Activated CD4-positive, alpha-beta T cell treated with anti-CD3 and anti-CD28 coated beads for 48 hours (primary cell): ENCODE measurements at places on chromosomes 7 and 10.

DNA sequence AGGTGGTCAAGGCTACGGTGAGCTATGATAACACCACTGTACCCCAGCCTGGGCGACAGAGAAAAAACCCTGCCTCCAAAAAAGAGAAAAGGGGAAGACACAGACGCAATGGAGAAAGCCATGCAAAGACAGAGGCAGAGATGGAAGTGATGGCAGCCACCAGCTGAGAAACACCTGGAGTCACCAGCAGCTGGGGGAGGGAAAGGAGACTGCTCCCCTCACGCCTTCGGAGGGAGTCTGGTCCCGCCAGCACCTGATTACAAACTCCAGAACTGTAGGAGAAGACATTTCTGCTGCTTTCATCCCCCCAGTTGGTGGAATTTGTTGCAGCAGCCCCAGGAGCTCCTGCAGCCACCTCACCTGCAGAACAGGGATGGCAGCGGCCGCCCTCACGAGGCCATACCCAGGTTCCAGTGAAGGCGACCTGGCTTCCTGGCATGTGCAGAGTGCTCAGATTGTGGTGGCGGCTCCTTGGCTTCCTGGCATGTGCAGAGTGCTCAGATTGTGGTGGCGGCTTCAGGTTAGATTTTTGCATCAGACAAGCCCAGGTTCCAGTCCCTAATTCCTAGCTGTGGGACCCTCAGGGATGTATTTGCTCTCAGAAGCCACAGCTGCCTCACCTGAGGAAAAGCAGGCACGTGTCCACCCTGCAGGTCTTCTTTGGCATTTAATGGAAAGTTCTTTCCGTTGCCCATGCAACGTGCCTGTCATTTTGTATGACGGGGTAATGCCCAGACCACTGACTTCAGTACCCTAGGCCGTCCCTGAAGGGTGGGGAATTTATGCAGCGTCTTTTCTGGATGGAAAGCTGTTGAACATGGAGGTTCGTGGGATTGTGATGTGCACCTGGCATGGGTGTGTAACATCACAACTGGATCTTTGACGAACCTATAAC is 182.9 kb downstream of the EBF3 start:
- no peak for DNase-seq

DNA sequence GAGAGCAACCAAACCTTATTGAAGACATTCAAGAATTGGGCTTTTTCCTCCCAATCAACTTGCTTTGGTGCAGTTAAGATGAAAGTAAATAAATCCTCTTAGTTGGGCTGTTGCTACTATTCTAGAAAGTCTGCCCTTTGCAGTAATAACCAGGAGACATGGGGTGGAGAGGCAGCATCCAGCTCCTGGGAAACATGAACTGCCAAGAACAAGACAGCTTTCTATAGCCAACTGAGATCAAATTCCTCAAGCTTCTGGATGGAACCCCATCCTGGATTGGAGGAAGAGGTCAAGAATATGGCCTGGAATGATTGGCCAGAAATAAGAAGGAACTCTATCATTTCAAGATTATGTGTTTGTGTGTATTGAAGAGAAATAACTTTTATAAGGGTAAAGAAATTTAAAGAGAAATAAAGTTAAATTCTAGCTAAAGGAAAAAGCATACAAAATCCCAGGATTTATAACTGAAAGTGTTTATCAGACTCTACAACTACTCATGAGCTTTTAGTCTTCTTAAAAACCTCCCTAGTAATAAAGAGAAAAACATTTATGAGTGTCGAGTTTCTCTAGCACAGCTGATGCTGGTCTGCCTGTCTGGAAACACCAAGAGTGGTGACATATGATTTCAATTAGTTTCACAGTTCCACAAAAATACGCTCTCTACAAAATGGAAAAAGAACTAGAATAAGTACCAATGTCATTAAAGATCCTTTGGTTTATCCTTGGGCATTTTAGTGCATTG is 70.1 kb upstream of the COL1A2 start:
- no peak for DNase-seq

- no peak for DNase-seq
Observed at GRCh38 chr10:33484787-33485186, 150.3 kb upstream of the NRP1 start.

DNA sequence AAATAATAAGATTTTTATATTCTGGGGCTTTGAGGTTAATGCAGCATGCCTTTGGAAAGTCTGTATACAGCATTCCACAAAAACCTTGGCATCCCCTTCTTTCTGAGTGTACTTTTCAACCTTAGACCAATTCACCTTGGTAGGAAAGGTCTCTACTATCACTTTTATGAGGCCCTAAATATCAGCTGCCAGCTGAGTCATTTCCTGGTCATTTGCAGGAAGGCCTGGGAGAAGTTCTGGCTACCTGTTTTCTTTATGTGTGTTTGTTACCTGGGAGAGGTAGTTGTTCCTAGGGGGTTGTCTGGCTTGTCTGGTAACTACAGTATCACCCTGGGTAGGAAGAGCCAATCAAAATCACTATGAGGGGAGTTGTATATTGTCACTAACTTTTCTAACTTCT is 4.1 kb downstream of the SPAM1 start:
- DNase-seq, result no peak

- DNase-seq, result no peak
Observed at GRCh38 chr10:114811862-114812261, 9.7 kb upstream of the FHIP2A start.

DNA sequence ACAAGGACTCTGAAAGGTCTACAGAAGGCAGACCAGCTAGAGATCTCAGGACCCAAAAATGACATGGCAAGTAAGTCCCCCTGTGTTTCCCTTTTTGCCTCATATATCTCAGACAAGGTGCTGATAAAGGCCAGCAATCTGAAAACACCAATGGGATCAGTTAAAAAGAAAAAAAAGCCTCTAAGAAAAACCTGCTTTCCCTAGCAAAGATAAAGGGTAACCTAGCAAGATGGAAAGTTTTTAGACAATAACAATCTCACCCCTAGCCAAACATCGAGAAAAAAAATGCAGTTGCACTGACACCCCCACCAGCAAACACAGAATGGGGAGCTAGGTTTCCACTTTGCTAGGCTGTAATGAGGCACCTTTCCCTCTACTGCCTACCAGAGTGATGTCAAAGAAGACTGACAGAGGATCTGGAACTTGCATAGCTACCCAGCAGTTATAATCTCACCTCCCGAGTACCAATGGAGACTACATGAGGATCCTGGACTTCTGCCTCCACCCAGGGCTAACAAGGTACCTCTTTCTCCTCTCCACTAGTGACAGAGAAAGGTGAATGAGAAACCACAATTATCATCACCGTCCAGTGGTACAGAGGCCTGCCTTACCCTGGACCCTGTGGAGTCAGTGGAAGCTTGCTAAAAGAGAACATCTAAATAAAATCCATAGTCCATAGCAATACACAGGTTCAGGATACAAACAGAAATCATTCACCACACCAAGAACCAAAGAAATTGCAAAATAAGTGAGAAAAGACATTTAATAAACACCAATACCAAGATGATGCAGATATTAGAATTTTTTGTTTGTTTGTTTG is 240.8 kb downstream of the ARHGAP12 start:
- no peak for DNase-seq

GRCh38 chr7:133572087-133572486 is 319.2 kb downstream of the EXOC4 start:
- no peak for DNase-seq

DNA sequence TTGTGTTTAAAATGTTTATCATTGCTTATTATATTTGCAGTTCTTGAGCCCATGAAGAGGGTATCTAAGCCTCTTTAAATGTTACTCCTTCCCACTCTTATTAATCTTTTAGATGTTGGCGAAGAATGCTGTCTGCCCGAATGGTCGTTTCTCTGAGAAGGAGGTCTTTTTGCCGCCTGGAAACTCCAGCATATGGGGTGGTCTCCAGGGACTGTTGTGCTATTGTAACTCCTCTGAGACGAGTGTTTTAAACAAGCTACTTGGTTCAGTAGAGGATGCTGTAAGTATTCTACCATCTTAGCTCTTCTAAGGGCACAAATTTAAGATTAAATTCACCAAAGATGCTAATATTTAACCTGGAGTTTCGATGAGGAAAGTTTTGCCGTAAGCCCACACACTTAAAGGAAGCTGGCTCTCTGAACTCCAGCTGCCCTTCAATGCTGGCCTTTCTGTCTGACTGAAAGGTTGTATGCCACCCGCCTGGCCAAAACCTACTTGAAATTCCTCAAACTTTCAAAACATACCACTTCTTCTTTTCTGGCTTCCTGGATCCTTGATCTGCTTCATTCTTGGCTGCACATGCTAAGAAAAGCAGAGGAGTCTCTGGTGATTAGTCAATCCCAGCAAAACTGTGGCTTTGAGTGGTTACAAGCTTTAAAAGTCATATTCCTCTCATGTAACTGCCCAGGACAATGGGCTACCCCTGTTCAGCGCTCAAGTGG is 74.7 kb downstream of the ABCA13 start:
- DNase-seq, result no peak

DNA sequence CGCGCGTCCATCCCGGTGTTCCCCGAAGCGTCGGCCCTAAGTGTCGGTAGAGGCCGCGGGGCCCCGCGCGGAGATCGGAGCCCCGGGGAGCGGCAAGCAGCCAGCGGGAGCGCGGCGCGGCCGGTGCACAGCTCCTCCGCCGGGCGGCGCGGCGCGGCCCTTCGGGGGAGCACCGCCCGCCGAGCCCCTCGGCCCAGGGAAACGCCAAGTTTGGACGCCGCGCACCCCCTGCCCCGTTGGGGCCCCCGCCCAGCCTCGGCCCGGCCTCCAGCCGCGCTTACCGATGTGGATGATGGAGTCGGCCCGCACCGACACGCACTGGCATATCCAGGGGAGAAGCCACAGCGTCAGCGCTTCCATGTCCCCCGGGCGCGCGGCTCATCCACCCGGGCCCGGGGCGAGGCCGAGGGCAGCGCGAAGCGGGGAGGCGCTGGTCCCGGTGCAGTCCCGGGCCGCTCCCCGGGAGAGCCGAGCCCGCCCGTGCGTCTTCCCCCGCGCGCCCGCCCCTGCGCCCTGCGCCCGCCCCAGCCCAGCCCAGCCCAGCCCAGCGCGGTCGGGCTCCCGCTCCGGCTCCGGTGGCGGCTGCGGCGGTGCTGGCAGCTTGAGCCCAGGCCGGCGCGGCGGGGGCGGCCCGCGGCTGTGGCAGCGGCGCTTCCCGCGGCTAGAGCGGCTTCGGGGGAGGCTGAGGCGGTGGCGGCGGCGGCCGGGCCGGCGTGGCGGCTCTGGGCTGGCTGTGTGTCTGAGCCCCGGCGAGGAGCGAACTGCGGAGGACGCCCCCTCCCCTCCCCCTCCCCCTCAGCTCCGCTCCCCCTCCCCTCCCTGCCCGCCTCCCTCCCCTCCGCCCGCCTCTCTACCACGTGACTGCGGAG is at the start of gene GRID1:
Gene GRID1 (minus strand): TSS at position 763 of the 869 bp plus-strand sequence.
- DNase-seq, result no peak
